ENCODE measurements at places on chromosomes 16 and 17.

- DNase-seq = no peak
These were observed 6.9 kb upstream of the C16orf78 start for GRCh38 chr16:49366669-49367068.

GRCh38 chr16:53646506-53646905, 57.2 kb downstream of the RPGRIP1L start:
- no peak for DNase-seq

DNA sequence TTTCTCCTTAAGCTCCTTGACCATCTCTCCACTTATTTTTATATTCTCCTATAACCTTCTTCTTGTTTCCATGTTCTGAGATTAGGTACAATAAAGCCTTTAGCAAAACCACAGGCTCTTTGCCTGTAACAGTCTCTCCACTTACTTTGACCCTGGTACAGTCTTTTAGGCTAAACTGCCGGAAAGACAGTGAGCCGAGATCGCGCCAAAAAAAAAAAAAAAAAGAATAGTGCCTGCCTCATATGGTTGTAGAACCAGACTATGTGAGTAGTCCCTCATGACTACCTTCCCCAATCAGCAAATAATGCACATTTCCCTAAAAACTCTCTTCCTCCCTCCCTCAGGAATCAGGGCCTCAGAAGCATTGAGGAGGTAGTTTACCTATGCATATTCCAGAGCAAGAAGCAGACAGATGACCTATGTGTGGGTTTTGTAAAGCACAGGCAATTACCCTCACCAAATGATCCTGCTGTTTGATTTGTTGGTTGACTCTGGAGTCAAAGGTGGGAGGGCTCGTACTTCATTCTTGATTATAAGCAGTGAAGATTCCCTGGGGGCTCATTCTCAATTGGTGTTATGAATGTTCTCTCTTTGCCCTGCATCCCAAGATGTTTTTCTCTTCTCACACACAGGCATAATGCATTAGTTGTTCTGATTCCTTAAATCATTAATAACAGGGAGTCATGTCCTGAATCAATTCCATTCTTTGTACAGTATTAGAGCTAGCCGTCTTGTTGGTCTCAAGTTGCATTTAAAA, 8.9 kb upstream of the NME1 start:
- DNase-seq = no peak

- peak; percentile 50 for DNase-seq
These were observed 21.2 kb downstream of the CARHSP1 start for GRCh38 chr16:8847623-8848022.

- DNase-seq = no peak
These were observed 20.6 kb downstream of the RPH3AL start for GRCh38 chr17:332023-332422.

GRCh38 chr16:23283571-23283970, 18.5 kb upstream of the SCNN1B start:
- DNase-seq = no peak

DNA sequence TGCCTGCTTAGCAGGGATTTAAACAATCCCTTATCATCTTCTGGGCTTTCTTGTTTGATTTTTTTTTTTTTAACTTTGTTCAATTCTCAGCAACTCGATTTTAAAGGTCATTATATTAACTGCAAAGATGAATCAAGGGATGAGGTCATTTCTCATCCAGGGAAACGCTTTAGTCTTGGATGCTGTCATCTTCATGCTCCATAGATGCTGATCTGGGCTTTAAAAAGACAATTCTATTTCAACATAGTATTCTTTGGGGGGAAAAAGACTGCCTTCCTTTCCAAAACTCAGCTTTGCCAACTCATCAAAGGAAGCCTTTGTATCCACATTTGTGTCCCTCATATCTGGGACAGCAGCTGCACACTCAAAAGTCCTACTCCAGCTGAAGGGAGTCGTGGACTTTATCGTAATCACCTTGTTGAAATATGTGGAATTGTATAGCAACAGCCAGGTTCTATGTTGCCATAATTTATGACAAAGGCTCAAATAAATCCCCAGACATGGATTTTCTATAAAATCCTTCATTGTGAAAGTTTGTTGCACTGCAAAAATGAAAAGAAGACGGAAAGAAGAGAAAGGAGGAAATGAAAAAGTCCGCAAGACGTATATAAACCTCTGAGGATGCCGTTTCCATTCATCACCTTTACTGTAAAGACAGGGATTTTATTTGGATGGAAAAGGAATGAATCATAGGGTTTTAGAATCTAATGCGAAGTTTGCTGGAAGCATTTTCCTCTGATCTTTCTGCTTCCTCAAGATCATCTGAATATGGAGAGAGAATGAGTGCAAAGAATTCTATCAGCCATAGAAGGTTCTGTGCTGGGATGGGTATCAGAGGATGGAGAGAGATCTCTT, 48.6 kb upstream of the XYLT1 start:
- no peak for DNase-seq

GRCh38 chr16:78816499-78817195, 717.2 kb downstream of the WWOX start:
- no peak for DNase-seq

DNA sequence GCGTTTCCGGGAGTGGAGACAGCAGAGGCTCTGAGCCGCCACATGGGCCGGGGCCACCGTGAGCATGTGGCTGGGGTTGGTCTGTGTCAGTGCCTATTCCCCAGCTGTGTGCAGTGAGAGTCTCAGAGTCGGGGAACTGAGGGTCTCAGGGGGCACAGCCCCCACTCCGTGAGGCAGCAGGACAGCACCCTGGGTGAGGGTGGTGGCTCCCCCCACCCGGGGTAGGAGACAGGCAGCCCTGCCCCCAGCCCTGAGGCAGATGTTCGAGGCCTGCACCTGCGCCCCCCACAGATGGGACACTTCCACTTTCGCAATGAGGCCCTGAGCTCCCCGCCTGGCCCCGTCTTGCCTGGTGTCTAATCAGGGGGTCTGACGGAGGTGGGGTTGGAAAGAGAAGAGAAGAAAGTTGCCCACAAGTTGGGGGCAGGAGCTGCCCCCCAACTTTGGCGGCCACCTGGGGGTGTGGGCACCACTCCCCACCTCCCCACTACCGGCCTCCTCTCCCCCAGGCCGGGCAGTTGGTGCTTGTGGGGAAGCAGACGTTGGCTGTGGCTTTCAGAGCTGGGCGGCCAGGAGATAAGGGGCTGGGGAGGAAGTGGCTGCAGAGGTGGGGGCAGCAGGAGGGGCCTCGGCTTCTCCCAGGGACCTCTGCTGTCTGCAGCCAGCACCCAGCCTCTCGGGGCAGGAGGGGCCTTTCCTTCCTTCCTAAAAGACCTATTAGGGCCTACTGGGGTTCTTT, 1.8 kb upstream of the CBFA2T3 start:
- no peak for DNase-seq

GRCh38 chr16:13206606-13207005, 305.2 kb downstream of the SHISA9 start:
- DNase-seq = no peak

- DNase-seq = no peak
These were observed 7.6 kb upstream of the EVPL start for GRCh38 chr17:76034428-76035350.

DNA sequence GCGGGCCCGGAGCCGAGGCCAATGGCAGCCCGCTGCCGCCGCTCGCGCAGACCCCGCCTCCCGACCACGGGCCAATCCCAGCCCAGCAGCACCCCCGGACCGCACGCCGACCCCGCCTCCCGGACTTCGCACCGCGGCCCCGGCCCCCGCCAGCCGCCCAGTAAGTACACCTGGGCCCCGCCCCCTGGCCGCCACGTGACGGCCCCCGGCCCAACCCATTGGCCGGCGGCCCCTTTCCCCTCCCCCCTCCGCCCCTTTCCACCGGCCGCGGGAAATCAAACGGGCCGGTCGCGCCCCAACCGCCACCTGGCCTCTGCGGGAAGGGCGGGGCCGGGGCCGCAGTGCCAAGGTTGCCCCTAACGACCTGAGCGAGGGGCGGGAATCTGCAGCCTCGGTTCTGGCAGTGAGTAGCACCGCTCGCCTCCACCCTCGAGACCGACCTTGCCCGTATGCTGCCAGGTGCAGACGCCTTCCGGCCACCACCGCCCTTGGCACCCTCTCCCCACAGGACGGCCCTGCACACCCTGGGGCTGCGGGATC, at the start of gene YBX2:
Gene YBX2, minus strand, starts transcription at position 26 of the 540 bp plus-strand sequence. CDS start 139 bp downstream, outside the sequence.
- peak; percentile 88 for DNase-seq

DNA sequence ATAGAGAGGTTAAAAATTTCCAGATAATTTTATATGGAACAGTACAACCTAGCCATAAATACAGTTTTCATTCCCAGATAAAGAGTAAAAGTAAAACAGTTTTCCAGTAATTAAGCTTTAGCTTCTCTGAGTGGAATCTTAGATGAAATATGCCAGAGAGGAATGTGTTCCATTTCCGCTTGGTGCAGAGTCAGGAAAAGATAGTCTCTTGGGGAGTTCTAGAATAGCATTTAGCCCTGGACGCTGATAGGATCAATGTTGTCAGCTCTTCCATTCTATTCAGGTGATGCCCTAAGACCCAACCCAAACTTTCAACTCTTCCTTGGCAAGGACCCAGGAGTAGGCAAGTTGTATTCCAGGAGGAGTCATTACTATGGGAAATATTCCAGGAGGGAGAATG, 30.9 kb upstream of the ABCA3 start:
- DNase-seq = no peak

GRCh38 chr16:69542974-69543373, 22.8 kb upstream of the NFAT5 start:
- DNase-seq = no peak

GRCh38 chr17:27559506-27560481, 71.2 kb upstream of the LGALS9 start:
- no peak for DNase-seq

- DNase-seq = peak; percentile 90
These were observed 588.7 kb downstream of the CDH13 start for GRCh38 chr16:83215406-83216001.
